ENCODE measurements at places on chromosomes 13 and 19. TPM values are rescaled to one million over a fixed set of nuclear protein-coding genes. Genes with fewer than 3 reads are reported as not detected.

The CD79A gene
- not detected for total RNA-seq

The PODNL1 gene
- total RNA-seq: 0.36 TPM

The TRPC4 gene
- total RNA-seq: 5.5 TPM

The NFIX gene
- total RNA-seq: 63.2 TPM

The ZNF471 gene
- total RNA-seq: 3.6 TPM

The ZNF541 gene
- total RNA-seq: 1.1 TPM

The OR4F17 gene
- not detected for total RNA-seq

The MAP4K1 gene
- total RNA-seq: 0.16 TPM

The C1QTNF9 gene
- not detected for total RNA-seq

The SBNO2 gene
- 84.6 TPM for total RNA-seq

The FBL gene
- total RNA-seq: 72.2 TPM

The GARIN5B gene
- total RNA-seq: not detected

The AMER2 gene
- not detected for total RNA-seq

The ZNF491 gene
- total RNA-seq: 1.1 TPM

The KANK3 gene
- 1.1 TPM for total RNA-seq

The IGFL3 gene
- not detected for total RNA-seq

The ECSIT gene
- 33.5 TPM for total RNA-seq

The MEDAG gene
- total RNA-seq: 2.4 TPM

The VAV1 gene
- not detected for total RNA-seq

The REEP6 gene
- 1.8 TPM for total RNA-seq

The EVI5L gene
- 18.2 TPM for total RNA-seq

The GRK1 gene
- total RNA-seq: not detected

The ILF3 gene
- total RNA-seq: 66.6 TPM

The S1PR5 gene
- total RNA-seq: 0.36 TPM

The RFPL4AL1 gene
- total RNA-seq: not detected

The TEX26 gene
- not detected for total RNA-seq

The ZNF560 gene
- under 0.01 TPM for total RNA-seq

The LGI4 gene
- total RNA-seq: 0.16 TPM

The KLK6 gene
- not detected for total RNA-seq

The MYO1F gene
- total RNA-seq: 0.49 TPM

The SMAD9 gene
- total RNA-seq: 7.3 TPM

The C19orf33 gene
- total RNA-seq: not detected

The CYP4F2 gene
- total RNA-seq: not detected

The MCF2L gene
- 5.8 TPM for total RNA-seq

The KCNN1 gene
- total RNA-seq: not detected

The POU2F2 gene
- not detected for total RNA-seq

The VPS36 gene
- total RNA-seq: 18.6 TPM

The RYR1 gene
- not detected for total RNA-seq

The FBXO17 gene
- 26.2 TPM for total RNA-seq

The NLRP11 gene
- not detected for total RNA-seq

The WDR88 gene
- not detected for total RNA-seq

The RNF113B gene
- total RNA-seq: not detected
